ENCODE measurements at places on chromosomes 4 and X.
A peak's percentile ranks its signal among the peaks of the same experiment; 100 is the strongest.

GRCh38 chr4:14333616-14334015 is 668.7 kb upstream of the CPEB2 start:
- no peak for DNase-seq

GRCh38 chrX:9708086-9708485 is 57.6 kb downstream of the GPR143 start:
- DNase-seq: no peak

DNA sequence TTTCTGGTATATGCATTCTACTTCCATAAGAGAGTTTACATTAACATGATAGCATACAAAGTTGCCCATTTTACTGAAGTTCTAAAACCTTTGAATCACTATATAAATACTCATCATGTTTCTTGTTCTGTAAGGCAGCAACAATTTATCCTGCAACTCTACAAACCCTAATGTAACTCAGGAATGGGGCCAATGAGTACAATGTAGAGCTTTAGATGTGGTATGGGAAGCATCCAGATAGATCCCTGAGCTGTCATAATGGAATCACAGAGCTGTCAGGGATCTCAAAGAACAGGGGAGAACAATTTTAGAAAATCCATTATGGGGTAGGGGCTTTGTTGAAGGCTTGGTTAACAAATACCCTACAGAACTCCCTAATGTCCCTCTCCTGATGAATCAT is 88.5 kb downstream of the DCUN1D4 start:
- DNase-seq: no peak

DNA sequence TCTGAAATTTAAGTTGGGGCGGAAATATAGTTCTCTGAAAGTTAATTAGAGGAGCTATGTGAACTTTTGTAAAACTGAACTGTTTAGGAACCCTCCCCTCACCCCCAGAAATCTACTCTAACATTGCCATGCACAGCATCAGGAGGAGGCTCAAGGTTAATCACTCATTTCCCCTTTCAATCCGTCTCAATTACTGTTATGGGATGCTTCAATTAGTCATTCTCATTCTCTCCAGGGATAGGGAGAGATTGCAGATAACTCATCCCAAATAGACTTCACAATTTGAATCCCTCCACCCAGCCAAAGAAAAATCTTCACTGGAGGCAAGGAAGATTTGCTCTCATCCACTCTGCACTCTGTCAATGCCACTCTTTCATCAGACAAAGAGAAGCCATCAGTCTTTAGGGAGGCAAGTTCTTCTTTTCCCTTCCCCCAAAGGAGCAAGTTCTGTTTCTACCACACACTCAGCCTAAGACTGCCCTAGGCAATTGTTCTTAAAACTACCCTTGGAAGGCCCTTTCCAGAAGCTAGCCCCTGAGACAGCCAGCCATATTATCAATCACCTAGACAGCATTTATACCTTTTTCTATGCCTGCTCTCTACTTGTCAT is 140.4 kb downstream of the SLC10A7 start:
- DNase-seq: no peak

DNA sequence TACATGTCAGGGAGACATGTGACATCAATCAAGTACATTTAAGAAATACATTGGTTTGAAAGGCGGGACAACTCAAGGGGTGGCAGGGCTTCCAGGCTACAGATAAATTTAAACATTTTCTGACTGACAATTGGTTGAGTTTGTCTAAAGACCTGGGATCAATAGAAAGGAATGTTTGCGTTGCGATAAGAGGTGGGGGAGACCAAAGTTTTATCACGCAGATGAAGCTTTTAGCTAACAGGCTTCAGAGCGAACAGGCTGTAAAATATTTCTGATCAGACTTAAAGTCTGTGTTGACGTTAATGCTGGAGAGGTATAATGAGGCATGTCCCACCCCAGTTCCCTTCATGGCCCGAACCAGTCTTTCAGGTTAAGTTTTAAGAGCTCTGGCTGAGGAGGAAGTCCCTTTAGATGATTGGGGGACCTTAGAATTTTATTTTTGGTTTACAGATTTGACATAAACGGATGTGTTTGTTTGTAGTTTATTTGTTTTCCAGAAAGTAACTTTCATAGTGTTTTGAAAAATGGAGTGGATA is 346.7 kb upstream of the RASGEF1B start:
- DNase-seq: no peak

GRCh38 chr4:148051403-148051802 is 319.5 kb downstream of the ARHGAP10 start:
- DNase-seq: no peak

DNA sequence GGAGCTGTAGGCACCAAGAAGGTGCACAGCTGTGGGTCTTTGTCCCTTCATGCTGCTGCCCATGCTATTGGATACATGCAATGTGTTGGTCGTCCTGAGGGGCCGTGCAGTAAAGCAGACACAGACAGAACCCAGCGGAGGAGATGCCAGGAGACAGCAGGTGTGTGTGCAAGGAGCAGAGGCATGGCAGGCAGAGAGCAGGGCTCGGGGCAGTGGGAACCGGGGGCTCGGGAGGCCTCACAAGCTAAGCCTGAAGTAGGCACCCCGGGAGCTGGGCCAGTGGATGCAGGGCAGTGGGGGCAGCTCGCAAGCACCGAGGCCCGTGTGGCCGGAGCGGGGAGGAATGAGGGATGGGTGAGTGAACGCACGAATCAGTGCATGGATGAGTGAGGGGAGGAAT is 13.2 kb downstream of the HTRA3 start:
- DNase-seq: no peak

GRCh38 chr4:177384856-177385397 is 57.3 kb downstream of the AGA start:
- no peak for DNase-seq

DNA sequence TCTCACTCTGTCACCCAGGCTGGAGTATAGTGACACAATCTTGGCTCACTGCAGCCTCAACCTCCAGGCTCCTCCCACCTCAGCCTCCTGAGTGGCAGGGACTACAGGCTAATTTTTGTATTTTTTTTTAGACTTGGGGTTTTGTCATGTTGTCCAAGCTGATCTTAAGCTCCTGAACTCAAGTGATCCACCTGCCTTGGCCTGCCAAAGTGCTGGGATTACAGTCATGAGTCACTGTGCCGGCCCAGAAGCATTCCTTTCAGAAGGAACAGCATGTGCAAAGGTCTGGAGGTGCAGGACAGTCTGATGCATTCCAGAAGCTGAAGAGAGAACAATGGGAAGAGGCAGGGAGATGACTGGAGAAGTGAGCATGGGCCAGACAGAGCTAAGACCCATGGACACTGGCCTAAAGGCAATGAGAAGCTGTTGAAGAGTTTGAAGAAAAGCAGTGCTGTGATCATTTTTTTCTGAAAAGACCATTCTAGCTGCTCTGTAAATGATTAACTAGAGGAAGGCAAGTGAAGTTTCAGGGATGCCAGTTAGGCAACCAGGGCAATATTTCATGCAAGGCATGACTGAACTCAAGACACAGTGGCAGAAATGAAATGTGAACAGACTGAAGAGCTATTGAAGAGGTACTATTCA is 43.2 kb downstream of the MANBA start:
- DNase-seq: no peak

GRCh38 chr4:122755675-122756074 is 23.2 kb downstream of the BBS12 start:
- no peak for DNase-seq

DNA sequence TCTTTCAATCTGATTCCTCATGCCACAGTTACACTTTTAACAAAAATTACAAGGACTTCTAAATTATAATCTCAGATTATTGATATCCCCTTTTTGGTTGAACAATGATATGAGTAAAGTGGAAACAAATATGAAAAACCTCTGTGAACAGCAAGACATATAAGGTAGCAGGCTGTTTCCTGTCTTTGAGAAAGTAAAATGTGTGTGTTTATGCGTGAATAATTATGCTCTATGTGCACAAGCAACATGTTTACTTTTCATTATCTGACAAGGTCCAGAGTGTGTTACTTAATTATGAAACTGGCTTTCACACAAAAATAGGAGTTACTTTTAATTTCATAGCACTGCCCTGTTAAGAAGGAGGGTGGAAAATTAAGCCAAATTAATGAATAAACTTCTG is 43.1 kb downstream of the DDIT4L start:
- no peak for DNase-seq

- DNase-seq: no peak
Observed at GRCh38 chrX:13078739-13079444, 34.5 kb upstream of the FAM9C start.

- DNase-seq: no peak
Observed at GRCh38 chr4:156888762-156889161, 82.8 kb downstream of the PDGFC start.

DNA sequence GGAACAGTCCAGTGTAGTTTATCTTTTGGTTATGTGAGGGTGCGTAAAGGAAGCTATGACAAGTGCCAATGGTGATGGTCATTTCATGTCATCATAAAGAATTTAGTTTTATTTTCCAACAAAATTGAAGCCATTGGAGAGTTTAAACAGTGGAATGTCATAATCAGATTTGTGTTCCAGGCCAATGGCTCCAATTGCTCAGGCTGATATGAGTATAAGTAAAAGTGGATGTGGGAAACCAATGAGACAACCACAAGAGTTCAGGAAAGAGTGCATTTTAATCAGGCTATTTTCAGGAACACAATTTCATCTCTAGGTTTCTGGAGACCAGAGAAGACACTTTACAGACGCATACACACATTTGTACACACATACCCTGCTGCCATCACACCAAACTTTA is 20.7 kb downstream of the SPANXC start:
- no peak for DNase-seq

GRCh38 chr4:25446611-25447010 is 69.5 kb downstream of the ANAPC4 start:
- no peak for DNase-seq

DNA sequence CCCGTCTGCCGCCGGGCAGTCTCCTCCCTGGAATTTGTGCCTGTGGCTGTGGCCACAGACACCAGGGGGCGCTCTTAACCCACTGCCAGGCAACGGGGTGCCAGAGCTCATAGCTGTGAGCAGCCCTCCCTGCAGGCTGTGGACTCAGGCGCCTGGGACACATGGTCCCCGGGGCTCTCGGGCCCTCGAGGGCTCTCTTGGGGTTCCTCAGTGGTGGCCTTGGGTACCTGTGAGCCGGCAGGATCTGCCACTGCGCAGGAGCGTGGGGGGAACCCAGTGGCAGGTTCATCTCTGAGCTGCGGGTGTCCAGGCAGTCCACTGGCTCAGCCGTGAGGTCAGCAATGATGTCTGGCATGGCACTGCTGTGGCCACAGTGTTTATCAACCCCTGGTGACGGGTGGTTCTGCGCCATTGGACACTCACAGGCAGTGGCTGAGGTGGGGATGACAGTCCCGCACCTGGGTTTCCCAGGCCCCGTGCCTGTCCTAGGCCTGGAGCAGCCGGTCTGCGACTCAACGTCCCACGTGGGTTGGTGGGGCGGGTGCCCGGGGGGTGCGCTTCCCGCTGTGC is 37.2 kb downstream of the PCGF3 start:
- peak; percentile 69 for DNase-seq

DNA sequence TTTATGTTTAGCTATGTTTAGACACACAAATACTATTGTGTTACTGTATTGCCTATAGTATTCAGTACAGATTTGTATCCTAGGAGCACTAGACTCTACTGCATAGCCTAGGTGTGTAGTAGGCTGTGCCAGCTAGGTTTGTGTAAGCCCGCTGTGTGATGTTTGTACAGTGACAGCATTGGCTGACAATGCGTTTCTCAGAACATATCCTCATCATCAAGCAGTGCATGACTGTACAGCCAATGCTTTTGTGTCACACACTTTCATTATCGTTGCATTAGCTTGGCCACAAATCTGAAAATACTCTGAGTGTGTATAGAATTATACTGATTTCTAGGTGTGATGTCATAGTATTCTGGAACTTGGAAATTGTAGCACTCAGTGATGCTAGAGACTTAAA is 63.4 kb downstream of the CLDN34 start:
- no peak for DNase-seq

DNA sequence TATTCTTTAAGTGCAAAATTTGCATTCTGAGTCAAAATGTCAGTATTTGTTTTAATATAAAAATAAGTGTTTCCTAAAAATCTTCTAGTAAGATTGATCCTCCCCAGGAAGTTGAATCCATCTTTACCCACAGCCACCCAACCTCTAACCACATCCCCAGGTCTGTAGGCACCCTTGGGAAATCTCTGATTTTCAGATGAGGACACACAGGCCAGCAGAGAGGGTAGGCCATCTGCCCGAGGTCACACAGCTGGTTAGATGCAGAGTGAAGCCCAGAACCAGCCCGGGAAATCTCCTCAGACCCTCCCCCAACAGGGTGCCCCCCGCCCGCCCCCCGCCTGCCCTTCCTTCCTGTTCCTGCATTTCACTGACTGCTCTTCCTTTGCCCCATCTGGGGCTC is 277.5 kb downstream of the FBXW7 start:
- DNase-seq: no peak

DNA sequence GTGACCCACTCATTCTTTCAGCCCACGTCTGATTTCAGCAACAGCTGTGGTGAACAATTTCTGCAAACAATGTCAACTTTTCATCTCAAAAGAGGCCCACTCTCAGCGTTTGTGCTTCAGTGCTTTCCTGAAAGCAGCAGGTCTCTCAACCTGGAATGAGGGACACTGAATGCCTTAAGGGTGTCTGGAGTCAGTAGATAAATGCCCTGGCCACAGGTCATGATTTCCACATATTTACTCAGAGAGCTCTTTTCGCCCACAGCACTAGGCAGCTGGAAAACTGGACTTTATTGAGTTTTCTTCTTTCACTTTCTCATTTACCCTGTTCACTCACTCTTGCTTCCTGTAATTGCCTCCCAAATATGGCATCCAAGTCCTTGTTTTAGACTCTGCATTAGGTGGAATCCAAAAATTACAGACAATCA is 52.8 kb downstream of the NPFFR2 start:
- no peak for DNase-seq

DNA sequence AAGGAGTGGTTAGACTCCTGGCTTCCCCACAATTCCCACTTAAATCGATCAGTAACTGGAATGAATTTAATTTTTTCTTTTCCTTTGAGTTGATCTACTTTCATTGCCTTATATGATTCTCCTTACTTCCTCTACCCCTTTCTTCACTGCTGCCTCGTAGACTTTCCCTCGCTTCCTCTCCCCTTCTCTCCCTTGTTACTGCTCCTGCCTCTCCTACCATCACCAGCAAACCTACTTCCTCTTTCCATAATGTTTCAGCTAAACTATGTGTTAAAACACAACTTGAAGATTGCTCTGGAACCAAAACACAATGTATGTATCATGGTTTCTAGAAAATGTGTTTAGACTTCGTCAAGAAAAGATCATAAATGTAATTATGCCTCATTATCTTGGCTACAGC is 132.0 kb upstream of the TET2 start:
- DNase-seq: no peak

DNA sequence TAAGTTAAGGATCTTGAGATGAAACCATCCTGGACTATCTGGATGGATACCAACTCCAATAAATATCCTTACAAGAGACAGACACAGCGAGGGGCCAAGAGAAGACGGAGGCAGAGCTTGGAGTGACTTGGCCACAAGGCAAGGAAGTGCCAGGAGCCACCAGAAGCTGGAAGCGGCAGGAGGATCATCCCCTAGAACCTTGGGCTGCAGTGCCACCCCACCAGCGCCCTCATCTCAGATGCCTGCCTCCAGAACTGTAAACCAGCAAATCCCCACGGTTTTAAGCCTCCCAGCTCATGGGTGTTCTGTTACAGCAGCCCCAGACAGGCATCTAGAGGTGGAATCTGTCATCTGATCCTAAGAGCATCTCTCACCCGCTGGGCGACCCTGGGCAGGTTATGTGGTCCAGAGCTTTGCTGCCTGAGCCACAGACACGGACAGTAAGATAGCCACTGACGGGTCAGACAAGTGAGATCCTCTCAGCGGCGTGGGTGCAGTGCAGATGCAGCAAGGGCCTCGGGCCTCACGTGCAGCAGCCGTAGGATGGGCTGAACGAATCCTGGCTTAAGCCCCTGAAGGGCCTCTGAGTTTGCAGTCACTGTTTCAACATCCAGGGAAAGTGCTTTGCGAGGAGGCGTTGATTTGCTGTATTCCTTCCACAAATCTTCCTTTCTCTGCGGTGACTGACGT is 25.1 kb upstream of the MXD4 start:
- no peak for DNase-seq

All from hematopoietic multipotent progenitor cell treated with erythropoietin and hydrocortisone succinate and interleukin-3 and kit ligand, for 17 days (in vitro differentiated cells).